ENCODE measurements at places on chromosomes 5 and 9.

- DNase-seq, result no peak
Observed at GRCh38 chr5:65084795-65085515, 316.2 kb downstream of the CWC27 start.

DNA sequence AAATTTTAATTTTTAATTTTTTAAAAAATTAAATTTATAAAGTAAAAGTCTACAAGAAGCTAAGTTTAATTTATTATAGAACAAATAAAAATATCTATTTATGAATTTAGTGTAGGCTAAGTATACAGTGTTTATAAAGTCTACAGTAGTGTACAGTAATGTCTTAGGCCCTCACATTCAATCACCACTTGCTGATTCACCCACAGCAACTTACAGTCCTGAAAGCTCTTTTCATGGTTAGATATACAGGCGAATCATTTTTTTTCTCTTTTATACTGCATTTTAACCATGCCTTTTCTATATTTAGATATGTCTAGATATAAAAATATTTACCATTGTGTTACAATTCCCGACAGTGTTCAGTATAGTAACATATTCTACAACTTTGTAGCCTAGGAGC lies 55.9 kb downstream of the PCSK1 start:
- DNase-seq, result no peak

GRCh38 chr5:60978968-60979367 lies 34.0 kb downstream of the NDUFAF2 start:
- DNase-seq, result no peak

DNA sequence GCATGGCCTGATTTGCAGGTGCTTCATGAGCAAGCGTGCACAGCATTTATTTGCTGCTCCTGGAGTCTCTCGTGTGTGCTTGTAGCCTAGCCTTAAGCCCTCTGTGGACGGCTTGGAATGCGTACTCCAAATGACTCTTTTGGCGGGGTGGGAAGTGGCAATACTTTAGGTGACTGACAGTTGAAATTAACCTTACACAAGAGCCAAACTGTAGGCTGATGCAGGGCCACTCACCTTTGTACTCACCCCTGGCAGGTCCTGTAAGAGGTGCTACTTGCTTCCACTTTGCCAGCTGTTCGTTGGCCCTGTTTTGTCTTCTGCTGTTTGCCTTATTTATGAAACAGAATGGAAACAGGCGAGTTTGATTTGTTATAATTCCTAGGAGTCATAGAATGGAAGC lies 22.9 kb downstream of the TENT4A start:
- DNase-seq, result no peak

GRCh38 chr9:90841213-90841612 lies 39.6 kb downstream of the SYK start:
- no peak for DNase-seq

- DNase-seq, result no peak
Observed at GRCh38 chr5:54460181-54460919, 4.9 kb downstream of the HSPB3 start.

DNA sequence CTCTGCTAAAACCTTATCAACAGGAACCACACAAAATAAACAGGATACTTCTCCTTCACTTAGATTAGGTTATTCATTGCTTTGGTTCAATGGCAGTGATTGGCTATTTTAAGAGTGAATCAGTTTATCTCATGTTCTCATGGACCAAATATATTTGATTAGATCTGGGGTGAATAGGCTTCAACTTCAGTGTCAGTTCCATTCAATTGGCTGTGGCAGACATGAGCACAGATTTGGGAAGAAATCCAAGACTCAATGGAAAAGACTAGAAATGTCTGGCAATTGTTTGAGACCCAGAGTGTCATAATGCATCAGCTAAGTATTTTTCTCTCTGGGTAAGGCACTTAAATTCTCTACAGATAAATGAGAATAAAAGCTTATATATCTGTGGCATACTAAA lies 37.1 kb downstream of the CDH18 start:
- no peak for DNase-seq

GRCh38 chr5:175728885-175729828 lies 71.3 kb downstream of the HRH2 start:
- DNase-seq, result no peak

- DNase-seq, result no peak
Observed at GRCh38 chr5:116237917-116238500, 153.2 kb downstream of the COMMD10 start.

DNA sequence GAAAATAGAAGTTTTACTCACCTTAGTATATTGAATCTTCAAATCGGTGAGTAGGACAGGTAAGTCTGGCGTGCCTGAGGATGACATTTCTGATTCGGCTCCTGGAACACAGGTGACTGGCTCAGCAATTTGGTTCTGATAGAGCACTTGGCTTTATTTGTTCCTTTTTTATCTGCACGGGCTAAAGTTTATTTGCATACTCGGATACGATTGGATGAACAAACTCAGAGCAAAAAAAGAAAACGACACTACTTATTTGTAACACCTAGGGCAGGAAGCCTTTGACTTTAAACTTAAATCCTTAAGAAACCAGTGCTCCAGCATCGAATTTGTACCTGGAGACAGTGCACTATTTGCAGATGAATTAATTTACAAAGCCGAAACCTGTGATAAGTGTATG lies at the start of gene ALDH1A1:
Gene ALDH1A1, minus strand, starts transcription at position 140 of the 400 bp plus-strand sequence. Its CDS starts 53 bp downstream, at position 87.
- DNase-seq, result no peak

- no peak for DNase-seq
Observed at GRCh38 chr5:10626473-10627013, 62.7 kb downstream of the ANKRD33B start.

GRCh38 chr5:148739524-148739923 lies 85.2 kb upstream of the HTR4 start:
- no peak for DNase-seq

GRCh38 chr5:36666274-36666673 lies 59.9 kb downstream of the SLC1A3 start:
- DNase-seq, result no peak

DNA sequence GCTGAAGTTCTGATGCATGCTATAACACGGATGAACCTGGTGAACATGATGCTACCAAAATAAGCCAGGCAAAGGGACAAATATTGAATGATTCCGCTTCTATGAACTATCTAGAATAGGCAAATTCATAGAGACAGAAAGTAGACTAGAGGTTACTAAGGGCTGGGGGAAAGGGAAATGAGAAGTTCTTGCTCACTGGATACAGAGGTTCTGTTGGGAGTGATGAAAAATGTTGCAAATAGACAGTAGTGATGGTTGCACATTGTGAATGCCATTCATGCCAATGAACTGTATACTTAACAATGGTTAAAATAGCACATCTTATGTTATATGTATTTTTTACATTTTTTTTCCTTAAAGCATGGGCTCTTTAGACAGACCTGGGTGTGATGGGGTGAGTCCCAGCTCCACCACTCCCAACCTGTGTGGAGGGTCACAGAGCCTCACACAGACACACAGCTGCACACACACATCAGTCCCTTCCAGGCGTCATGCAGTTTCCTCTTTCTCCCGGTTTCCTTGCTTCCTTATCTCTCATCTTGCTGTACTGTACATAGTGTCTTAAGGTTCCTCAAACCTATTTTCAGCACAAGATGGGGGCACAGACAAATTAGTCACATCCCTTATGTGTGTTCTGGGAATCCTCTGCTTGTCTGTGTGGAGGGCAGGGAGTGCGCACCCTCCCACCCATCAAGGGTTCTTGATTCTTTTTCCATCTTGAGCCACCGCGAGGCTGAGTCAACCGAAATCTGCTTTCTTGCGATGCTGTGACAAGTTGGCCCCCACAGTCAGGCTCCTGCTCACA lies 192.9 kb downstream of the CRB2 start:
- DNase-seq, result no peak

GRCh38 chr5:26877154-26877553 lies 161.2 kb downstream of the CDH9 start:
- no peak for DNase-seq

DNA sequence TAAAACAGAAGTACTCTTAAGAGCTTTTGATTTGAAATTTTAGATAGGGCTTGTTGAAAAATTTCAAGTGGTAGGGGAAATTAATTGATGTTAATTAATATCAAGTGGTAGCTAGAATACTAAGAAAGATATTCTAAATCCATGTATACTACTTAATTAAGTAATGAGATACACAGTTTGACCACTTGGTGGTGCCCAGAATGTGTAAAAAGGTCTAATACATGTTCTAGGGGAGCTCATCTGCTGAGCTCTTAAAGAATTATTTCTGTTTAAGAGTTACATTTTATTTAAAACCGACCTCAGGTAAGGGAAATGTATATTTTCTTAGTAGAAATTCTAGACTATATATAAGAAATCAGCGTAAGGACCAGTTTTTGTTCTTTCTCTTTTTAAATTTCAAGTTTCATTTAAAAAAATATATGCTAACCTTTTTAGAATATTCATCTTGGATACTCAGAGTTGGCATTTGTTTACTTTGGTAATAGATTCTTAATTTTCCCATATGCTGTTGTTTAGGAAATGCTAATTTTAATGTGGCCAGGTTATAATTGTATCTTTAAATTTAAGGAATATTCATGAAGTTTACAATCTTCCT lies 61.5 kb downstream of the LNPEP start:
- DNase-seq, result no peak

- DNase-seq, result no peak
Observed at GRCh38 chr9:131097126-131097947, 1.0 kb downstream of the AIF1L start.

DNA sequence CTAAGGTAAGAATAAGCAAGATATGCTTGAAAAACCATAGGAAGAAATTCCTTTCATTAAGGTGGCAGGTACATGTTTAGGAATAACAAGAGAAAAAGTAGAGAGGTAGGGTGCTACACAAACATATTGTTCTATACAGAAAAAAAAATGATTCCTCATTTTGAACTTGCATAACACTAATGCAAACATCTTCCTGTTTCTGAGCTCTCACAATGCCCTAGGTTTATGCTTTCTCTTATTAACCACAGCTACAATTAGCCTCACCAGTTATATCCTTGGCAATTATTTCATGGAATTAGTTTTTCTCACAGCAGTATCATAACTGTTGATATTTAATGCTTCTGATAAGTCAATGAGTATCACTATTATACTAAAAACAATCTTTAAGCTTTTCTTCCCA lies 20.7 kb downstream of the CEMIP2 start:
- DNase-seq, result no peak

- DNase-seq, result no peak
Observed at GRCh38 chr5:150149618-150150017, 6.0 kb downstream of the PDGFRB start.

DNA sequence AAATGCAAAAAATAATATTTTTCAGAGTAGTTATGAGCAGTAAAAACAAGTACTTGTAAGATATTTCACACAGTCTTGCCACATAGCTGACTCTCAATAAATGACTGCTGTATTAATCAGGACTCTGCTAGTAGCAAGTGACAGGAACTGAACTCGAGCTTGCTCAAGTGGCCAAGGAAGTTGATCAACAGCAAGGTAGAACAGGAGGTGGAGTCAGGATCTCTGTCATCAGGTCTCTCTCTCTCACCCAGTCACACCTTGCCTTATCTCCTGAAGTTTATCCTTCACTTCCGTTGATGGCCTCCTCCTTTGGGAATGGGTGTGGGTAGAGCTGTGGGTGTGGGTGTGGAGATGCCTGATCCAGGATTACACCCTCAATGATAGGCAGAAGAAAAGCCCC lies 107.0 kb downstream of the GPBP1 start:
- DNase-seq, result no peak

- no peak for DNase-seq
Observed at GRCh38 chr5:104189909-104190308, 627.3 kb upstream of the NUDT12 start.

GRCh38 chr5:146785065-146785464 lies 93.5 kb downstream of the PPP2R2B start:
- no peak for DNase-seq

GRCh38 chr9:120136696-120137095 lies 443.3 kb downstream of the CDK5RAP2 start:
- no peak for DNase-seq

- no peak for DNase-seq
Observed at GRCh38 chr9:129023036-129023907, 4.9 kb downstream of the SH3GLB2 start.
